ENCODE measurements at places on chromosomes 12 and 14. TPM values are rescaled to one million over a fixed set of nuclear protein-coding genes. Genes with fewer than 3 reads are reported as not detected.

DNA sequence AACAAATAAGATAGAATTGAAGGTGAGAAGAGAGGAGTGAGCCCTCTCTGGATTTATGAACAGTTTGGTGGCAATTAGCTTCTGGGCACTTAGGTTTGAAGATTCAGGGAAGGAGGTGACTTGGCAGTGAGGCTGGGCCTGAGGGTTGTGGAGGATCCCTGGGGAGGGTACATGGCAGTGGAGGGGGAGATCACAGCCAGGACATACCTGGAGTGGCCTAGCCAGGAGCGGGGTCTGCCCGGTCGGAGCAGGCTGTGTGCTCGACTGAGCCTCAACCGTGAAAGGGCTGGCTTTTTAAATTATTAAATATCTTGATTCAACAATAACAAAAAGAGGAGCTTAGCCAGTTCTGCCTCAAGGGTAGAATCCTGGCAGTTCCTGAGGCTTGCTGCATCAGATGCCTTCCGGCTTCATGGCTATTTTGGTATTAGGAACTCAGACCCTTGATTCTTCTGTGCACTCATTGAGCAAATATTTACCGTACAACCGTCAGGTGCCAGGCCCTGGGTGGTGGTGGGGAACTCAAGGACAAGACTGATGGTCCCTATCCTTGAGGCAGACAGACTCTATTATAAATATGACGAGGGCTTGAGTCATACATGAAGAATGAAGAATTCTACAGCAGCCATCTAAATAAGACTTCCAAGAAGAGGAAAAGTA lies 73.4 kb downstream of the SPTB start:
- peak; percentile 98 for DNase-seq

DNA sequence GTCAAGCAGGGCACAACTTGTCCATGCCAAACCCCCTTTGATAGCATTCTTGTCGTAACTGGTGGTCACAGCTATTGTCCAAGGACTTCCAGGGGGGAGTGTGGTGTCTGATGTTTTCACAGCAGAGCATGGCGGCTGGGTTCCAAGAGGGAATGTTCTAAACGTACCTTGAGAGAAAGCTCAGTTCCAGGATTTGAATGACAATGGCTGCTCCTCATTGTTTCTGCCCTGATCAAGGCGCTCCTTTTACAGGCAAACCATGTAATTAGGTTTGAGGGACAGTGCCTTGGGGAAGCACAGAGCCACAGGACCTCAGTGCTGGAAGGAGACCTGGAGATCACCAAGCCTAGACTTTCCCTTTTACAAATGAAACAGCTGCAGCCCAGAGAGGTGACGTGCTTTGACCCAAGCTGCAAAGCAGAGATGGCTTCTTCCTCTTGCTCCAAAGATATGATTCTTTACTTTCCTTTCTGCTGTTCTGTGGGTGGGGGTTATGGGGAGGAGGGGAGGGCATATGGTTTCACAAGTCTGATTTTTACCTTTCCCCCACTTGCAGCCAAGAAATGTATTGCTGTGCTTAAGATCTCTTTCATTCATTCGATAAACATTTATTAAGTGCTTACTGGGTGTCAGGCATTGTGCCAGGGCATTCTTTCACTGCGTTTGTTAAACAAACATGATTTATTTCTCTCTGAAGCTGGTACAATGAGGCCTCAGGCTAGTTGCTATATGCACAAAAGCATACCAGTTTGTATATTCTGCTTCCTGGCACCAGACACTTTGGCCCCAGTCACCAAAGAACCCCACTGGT lies 172.8 kb downstream of the KTN1 start:
- peak; percentile 88 for DNase-seq

- no peak for DNase-seq
Measured at GRCh38 chr14:44113769-44114730, 393.0 kb downstream of the FSCB start.

The ASCL1 gene
- total RNA-seq = not detected

The TCL1B gene
- not detected for total RNA-seq

- DNase-seq = peak; percentile 70
Measured at GRCh38 chr12:116539905-116540482, 19.2 kb upstream of the MAP1LC3B2 start.

DNA sequence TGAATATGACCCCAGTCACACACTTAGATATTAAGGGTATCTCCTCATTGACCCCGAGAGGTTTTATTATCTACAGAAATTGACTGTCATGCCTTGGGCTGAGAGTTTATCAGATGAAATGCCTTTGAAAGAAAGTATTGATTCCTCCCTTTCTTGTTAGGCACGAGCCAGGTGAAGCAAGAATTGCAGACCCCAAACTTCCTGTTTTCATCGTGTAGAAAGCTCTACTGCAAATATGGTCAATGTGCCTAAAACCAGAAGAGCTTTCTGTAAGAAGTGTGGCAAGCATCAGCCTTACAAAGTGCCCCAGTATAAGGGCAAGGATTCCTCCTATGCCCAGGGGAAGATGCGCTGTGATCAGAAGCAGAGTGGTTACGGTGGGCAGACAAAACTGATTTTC lies 143.9 kb upstream of the FUT8 start:
- no peak for DNase-seq

GRCh38 chr12:64685050-64685449 lies 74.2 kb downstream of the GNS start:
- no peak for DNase-seq

GRCh38 chr12:113577464-113578129 lies 105.9 kb upstream of the LHX5 start:
- no peak for DNase-seq

The INHBE gene
- total RNA-seq = 1.4 TPM

GRCh38 chr12:58169826-58170225 lies 228.5 kb downstream of the ATP23 start:
- no peak for DNase-seq

DNA sequence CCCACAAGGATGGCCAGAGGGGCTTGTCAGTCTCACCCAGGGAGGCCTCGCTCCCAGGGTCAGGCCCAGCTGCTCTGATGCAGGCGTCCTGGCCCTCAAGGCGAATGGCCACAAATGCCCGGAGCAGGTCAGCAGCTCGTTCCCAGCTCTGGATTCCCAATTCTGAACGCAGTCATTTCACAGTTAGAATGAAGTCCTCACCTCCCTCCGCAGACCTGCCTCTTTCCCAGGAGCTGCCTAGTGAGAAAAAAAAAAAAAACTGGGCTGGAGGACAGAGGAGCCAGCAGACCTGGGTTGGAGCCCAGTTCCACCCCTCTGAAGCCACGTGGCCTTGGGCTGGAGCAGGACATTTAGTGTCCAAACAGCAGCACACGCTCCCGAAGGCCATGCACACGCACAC lies 62.2 kb upstream of the DIO3 start:
- DNase-seq = no peak

- peak; percentile 20 for DNase-seq
Measured at GRCh38 chr12:104459368-104459909, 2.7 kb downstream of the CHST11 start.

- DNase-seq = no peak
Measured at GRCh38 chr12:57874166-57875108, 27.9 kb upstream of the CTDSP2 start.

The MANSC4 gene
- not detected for total RNA-seq

- DNase-seq = no peak
Measured at GRCh38 chr14:102729825-102730224, 47.4 kb upstream of the TRAF3 start.

- no peak for DNase-seq
Measured at GRCh38 chr12:5395443-5396271, 36.3 kb upstream of the NTF3 start.

The PPP4R4 gene
- total RNA-seq = 0.15 TPM

The ETFBKMT gene
- 1.3 TPM for total RNA-seq

DNA sequence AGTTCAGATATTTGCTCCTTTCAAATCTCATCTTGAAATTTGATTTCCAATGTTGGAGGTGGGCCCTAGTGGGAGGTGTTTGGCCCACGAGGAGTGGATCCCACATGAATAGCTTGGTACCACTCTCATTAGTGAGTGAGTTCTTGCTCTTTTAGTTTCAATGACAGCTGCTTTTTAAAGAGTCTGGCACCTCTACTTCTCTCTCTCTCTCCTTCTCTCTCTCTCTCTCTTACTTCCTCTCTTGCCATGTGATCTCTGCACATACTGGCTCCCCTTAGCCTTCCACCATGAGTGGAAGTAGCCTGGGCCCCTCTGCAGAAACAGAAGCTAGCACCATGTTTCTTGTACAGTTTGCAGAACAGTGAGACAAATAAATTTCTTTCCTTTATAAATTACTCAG lies 25.1 kb downstream of the GPR65 start:
- no peak for DNase-seq

GRCh38 chr12:68565391-68565903 lies 45.3 kb upstream of the RAP1B start:
- DNase-seq = peak; percentile 97

DNA sequence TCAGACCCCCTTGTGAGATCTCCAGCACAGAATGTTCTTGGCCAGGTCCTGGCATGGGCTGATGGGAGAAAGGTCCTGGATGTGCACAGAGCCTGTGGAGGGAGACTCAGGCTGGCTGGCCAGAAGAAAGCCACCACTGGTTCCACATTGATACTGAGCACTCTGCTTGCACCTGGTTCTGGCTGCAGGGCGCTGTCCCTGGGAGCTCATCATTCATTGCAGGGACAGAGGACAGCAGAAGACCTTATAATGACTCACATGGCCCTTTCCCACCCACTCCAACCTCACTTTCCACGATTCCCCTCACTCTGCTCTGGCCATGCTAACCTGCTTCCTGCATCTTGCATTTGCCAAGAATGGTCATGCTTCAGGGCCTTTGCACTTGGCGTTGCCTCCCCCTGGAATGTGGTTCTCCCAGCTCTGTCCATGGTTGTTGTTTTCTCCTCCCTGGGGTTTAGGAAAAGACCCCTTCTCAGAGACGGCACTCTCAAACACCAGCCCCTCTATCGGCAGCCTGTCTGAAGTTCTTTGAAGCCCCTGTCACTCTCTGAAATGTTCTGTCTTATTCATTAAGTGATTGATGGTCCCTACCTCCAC lies 10.3 kb downstream of the KRT7 start:
- DNase-seq = peak; percentile 74

GRCh38 chr14:74437496-74438053 lies 11.6 kb upstream of the SYNDIG1L start:
- DNase-seq = peak; percentile 9

The CLEC4A gene
- not detected for total RNA-seq

DNA sequence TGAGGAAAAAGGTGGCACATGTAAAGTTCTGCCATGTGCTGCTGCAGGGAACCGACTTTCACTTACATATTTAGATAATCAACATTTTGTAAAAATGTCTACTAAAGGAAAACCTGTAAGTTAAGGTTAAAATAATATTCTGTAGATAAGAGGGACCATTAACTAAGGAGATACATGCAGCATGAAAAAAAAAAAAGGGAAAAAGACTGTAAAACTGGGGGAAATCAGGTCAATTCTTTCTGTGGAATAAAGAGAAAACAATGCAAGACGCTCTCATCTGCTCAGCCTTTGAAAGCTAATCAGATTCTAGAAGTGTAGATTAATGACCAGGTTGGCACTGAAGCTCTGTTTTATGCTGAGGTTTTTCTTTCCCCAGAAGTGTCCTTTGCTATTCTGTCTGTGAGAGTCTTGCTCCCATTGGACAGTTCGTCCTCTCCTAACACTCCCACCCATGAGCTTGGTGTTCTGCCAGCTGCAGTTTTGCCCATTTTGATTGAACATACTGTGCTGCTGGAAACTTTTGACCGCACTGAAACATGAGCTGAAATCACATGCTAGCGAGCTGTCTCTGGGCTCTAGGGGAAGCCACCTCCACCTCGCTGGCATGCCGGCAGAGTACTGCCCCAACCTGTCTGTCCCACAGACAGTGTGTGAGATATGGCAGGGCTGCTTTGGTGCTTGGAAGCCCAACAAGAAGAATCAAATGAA lies 39.7 kb downstream of the PPTC7 start:
- DNase-seq = peak; percentile 83

The CD69 gene
- total RNA-seq = 1.2 TPM

DNA sequence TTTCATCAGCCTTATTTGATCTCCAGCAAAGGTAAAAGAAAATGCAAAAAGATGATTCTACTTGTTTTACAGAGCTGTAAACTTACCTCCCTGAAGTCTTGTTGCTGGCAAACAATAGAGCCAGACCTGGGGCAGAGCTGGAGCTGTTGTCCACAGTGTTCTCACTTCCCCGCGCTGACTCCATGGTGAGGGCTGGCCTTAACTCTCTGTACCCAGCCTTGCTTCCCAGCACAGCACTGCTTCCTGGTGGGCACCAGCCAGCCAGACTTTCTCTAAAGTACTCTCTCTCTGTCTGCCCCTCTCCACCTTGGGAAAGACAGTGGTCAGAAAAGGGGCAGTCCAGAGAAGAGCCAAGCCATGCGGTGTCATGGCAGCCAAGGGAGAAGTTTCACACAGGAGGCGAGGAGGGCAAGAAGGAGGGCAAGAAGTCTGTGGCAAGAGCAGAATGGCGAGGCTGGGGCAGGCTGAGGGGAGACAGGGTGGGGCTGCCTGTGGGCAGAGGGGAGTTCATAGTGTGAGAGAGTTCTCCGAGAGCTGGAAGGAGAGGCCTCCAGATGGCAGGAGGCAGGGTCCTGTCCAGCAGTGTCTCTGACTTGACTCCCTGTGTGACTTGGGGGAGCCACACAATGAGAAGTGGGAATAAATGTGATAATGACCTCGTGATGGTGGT lies 9.3 kb downstream of the EVL start:
- DNase-seq = no peak

DNA sequence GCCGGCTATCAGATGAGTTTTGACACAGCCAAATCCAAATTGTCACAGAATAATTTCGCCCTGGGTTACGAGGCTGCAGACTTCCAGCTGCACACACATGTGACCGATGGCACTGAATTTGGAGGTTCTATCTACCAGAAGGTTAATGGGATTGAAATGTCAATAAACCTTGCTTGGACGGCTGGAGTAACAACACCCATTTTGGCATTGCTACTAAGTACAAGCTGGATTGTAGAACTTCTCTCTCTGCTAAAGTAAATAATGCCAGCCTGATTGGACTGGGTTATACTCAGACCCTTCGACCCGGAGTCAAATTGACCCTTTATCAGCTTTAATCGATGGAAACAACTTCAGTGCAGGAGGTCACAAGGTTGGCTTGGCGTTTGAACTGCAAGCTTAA lies 100.2 kb upstream of the EVL start:
- no peak for DNase-seq

GRCh38 chr12:131833896-131834641 lies 5.9 kb downstream of the MMP17 start:
- peak; percentile 39 for DNase-seq

Data from M059J (cell line).